ENCODE measurements at places on chromosomes 2 and 18.

- no peak for DNase-seq
These were observed 172.2 kb downstream of the LDLRAD4 start for GRCh38 chr18:13390711-13391110.

GRCh38 chr2:134244086-134244485 lies 9.8 kb upstream of the MGAT5 start:
- DNase-seq, result no peak

- DNase-seq, result no peak
These were observed 231.9 kb downstream of the ZRANB3 start for GRCh38 chr2:135299165-135299564.

DNA sequence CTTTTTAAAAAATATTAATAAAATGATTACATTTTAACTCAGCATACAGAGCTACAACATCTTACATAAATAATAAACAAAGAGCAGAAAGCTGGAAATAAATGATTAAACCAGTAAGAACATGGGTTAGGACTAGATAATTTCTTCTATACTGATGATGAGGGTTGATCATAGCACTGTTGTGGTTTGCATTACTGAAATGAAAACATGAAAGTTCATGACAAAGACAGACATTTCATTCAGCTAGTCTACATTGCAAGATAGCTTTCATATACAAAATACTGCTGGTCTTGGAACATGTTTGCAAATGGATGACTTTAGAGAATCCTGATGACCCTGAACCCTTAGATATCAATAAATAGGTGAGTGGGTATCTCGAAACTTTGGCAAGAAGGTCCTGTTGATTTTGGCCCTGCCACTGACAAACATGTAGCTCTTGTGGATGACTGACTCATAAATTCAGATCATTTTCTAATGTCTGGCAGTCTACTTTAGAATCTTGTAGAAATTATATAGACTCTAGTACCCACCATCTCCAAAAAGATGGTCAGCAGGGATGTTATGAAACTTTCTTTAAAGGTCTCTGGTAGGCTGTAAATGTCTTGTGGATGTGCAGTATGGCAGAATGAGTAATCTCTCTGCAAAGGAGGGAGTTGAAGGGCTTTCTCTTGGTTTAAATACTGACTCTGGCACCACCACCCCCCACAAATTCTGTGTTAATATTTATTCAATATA lies 15.5 kb upstream of the CDC42EP3 start:
- no peak for DNase-seq

DNA sequence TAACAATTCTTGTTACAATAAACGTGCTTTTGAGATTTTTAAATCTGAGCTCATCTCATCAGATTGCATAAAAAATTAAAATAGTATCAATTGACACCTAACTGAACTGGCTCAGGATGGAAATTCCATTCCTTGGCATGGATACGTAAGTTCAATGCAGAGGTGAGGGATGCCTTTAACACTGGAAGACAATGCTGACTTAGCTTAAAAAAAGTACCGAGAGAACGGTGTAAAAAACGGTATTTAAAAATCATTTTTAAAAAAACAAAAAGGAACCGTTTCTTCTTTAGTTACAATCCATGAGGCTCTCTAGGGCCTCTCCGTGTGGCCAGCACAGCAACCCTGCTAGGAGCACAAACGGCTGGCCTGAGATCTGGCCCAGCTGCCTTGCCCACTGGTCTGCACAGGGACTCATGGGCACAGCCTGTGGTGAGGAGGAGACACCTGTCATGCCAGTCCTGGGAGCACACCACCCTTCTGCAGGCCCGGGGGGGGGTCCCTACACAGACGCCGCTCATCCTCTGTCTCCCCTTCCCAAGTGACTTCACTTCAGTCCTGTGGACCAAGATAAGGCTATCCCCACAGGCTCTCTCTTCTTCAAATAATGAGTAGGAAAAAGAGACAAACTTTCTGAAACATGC lies 45.2 kb downstream of the FAM168B start:
- DNase-seq, result no peak

- DNase-seq, result no peak
These were observed 151.7 kb downstream of the MCFD2 start for GRCh38 chr2:46763861-46764260.

DNA sequence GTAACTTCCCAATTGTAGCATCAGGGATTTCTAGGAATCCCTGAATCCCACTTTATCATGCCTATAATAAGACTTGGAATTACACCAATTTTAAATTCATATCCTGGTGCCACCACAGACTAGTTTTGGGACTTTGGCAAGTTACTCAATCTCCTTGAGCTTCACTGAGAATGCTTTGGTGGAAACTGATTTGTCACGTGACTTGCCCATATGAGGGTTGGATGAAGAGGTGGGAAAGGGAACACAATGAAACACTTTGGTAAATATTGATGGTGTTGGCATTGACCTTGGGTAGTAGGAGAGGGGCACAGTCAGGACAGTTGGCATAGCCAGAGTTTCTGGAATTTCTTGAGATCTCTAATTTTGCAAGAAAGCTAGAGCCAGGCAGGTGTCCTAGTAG lies 452.2 kb downstream of the SLC4A3 start:
- no peak for DNase-seq
